ENCODE measurements at places on chromosomes 12 and 14.

- DNase-seq = no peak
Observed at GRCh38 chr12:71726548-71726947, 28.1 kb upstream of the RAB21 start.

DNA sequence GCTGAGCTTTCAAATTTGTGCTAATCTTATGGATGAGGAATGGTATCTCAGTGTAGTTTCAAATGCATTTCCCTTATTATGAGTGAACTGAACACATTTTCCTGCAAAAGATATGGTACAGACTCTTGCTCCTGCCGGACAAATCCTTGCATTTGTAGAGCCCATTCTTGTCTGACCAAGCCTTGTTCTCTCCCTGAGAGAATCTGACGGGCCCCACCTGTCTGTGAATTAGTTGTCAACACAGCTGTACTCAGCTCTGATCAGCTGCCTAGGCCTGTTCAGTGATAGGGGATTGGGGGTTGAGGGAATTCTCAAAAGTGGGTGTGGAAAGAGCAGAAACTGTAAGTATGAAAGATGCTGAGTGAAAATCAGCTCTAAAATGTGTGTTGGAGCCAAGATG is 42.8 kb upstream of the SCN8A start:
- DNase-seq = no peak

DNA sequence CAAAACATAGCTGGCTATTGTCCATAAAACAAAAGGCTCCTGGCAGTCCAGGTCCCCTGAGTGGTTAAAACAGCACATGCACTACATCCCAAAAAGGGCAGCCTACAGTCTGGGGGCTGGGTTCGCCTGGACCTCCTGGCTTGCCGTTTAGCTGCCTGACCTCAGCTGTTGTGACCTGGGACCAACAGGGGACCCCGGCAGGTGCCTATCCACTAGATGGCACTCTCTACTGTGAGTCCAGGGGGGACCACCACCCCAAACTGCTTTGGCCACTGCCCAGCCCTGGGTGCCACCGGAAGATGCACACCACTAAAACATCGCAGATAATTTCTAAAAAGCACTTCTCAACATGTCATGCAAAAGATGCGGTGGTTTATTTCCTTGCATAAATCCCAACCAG is 2.9 kb upstream of the RTL1 start:
- DNase-seq = peak; percentile 70

DNA sequence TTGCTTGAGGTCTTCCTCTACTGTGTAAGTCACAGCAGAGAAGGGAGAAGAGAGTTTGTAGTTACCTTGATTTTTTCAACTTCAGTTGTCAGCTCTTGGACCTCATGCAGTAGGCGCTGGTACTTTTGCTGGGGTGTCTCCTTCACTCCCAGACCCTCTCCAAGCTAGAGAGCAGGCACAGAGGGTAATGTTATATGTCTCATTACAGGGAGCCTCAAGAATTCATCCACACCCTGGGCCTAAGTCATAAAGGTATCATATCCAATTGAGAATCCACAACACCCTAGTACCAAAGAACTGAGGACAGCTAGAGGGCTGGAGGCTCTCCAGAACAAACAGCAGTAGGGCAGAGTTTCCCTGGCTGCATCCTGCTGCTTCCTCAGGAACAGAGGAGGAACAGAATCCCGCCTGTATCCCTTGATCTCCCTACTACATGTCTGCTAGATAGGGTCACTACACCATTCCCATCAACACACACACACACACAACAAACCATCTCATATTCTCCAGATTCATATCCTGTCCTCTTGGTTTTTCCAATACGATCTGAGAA is 11.9 kb downstream of the DCTN2 start:
- no peak for DNase-seq

GRCh38 chr14:101084436-101084826 is 180.9 kb upstream of the RTL1 start:
- DNase-seq = no peak

GRCh38 chr14:95189367-95190132 is 32.2 kb upstream of the DICER1 start:
- no peak for DNase-seq

- DNase-seq = no peak
Observed at GRCh38 chr12:126346087-126346486, 1280.9 kb downstream of the AACS start.

DNA sequence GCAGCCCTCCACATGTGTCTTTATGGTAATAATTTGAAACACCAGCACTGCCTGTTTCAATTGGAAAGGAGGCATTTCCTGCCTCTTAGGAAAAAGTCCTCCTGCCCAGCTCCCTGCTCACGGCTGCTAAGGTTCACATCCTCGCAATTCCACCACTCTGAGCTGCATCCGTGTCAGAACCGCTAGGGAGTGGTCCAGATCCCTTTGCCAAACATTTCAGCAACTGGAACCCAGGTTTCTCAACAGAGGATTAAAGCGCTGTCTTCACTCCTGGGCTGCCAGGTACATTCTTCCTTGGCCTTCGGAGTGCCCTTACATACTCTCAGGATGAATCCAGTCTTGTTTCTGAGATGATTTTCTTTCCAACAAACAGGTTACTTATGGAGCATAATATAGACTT is 23.3 kb downstream of the C14orf132 start:
- no peak for DNase-seq

DNA sequence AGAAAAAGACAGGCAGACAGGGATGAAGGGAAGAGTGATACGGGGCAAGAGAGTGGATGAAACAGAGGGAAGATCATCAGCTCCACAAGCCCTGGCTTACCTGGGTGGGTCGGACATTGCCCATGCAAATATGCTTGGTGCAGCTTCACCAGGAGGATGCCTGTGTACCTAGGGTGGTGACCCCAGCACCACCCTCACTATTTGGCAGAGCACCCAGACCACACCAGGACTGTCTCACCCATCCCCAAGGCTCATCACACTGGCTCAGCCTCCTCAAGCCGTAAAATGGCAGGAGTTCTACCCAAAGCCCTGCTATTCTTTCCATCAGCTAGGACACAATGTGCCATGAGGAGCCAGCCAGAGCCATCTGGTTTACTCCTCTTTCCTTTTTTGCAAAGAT is 3.0 kb downstream of the GALNT8 start:
- no peak for DNase-seq

GRCh38 chr12:107092669-107093416 is 506 bp downstream of the CRY1 start:
- peak; percentile 64 for DNase-seq

GRCh38 chr12:6062757-6063735 is 61.4 kb downstream of the VWF start:
- peak; percentile 73 for DNase-seq

DNA sequence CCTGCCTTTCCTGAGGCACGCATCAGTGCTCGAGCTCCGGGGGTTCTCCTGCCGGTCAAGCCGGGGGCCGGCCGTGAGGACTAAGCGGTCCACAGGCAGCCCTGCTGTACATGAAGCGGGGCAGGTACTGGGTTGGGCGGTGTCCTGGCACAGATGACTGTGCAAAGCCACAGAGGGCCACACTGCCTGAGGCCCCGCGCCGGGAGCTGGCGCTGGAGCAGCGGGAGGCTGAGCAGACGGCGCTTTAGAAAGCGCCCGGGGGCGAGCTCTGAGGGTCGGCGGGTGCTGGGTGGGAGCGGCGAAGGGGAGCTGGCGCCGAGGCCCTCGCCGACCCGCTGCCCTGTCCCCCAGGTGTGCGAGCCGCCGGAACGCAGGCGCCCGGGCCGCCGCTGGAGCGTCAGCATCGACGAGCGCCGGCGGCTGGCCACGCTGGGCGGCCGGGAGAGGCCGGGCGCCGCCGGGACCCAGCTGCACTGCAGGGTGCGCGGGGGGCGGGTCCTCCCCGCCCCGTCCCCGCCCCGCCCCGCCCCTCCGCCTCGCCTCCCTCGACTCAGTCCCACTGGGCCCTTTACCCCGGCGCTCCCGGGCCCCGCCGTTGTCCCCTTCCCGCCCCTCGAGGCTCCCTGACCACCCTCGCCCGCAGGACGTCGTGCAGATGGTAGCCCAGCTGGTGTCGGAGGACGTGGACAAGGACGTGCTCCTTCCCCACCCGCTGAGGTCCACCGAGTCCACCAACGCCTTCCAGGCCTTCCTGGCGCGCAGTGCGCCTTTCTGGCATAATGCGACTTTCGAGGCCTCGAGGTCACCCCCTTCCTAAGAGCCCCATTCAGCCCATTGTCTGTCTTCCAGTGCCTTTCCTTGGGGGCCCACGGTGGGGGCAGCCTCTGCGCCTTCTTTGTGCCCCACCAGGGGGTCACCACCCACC is 8.3 kb upstream of the MTA1 start:
- peak; percentile 62 for DNase-seq

- DNase-seq = no peak
Observed at GRCh38 chr14:89327771-89328212, 89.2 kb downstream of the FOXN3 start.

- no peak for DNase-seq
Observed at GRCh38 chr12:65911321-65911720, 87.0 kb downstream of the HMGA2 start.

DNA sequence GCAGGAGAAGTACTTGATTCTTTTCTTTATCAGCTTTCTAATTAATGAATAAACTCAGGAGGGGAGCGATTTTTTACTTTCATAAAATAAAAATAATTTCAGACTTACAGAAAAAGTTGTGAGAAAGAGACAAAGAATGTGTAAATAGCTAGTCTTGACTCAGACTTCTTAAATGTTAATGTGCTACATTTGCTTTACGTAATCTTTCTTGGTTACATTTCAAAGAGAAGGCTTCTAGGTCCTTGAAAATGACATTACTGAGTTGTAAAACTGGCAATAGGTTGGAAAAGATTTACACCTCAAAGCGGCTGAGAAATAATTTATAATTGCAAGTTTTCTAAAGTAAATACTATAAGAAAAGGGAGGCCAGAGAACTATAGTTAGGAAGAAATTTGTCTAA is 28.6 kb downstream of the GABARAPL1 start:
- no peak for DNase-seq

All from GM23338 (cell line).